ENCODE measurements at places on chromosomes 11 and 22.
A peak's percentile ranks its signal among the peaks of the same experiment; 100 is the strongest.

- no peak for DNase-seq
Observed at GRCh38 chr11:1219446-1219833, 3.4 kb upstream of the MUC5B start.

- no peak for DNase-seq
Observed at GRCh38 chr11:23604966-23605365, 744.7 kb upstream of the CCDC179 start.

DNA sequence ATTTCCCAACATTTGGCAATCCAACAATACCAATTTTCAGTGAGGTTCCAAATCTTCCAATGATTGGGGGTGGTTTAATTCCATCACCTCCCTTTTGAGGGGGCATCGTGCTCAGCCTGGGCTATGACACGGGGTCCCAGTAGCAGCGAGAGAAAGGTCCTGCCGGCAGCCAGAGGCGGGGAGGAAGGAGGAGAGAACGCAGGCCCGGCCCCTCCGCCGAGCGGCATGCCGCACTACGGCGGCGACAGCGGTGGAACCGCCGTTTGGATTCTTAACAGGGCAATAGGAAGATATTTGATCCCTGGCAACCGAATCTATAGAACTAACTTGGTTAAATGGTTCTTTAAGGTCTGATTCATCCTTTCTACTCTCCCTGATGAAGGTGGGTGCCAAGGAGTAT lies 18.3 kb upstream of the NDUFA6 start:
- DNase-seq, result no peak

DNA sequence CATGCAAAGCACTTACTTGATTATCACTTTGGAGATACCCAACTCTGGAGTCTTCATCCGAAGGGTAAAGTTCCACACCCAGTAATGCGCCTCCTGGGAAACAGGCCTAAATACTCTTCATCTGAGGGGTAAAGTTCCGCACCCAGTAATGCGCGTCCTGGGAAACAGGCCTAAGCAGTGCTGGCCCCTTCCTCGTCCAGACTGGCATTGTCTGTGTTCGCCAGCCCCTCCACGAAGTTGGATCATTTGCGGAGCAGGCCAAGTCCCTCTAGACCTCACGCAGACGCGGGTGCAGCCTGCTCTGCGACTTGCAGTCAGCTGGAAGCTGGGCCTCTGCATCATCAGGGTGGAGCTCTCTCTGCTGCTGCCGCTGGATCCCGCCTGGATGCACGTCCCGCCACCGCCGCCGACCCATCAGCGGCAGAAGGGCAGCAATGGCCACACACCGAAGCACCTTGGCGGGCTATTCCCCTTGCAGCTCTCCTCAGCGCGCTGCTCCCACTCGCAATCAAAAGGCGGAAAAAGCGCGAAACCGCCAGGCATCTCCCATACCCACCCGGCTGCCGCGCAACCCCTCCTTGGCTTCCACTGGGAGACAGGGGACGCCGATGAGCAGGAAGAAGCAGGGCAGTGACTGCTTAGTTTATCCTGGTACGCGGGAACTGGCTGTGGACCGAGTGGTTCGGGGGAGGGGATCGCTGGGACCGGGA lies 34.1 kb upstream of the GLYATL1 start:
- no peak for DNase-seq

GRCh38 chr22:28180804-28181731 lies 262.0 kb upstream of the PITPNB start:
- no peak for DNase-seq

DNA sequence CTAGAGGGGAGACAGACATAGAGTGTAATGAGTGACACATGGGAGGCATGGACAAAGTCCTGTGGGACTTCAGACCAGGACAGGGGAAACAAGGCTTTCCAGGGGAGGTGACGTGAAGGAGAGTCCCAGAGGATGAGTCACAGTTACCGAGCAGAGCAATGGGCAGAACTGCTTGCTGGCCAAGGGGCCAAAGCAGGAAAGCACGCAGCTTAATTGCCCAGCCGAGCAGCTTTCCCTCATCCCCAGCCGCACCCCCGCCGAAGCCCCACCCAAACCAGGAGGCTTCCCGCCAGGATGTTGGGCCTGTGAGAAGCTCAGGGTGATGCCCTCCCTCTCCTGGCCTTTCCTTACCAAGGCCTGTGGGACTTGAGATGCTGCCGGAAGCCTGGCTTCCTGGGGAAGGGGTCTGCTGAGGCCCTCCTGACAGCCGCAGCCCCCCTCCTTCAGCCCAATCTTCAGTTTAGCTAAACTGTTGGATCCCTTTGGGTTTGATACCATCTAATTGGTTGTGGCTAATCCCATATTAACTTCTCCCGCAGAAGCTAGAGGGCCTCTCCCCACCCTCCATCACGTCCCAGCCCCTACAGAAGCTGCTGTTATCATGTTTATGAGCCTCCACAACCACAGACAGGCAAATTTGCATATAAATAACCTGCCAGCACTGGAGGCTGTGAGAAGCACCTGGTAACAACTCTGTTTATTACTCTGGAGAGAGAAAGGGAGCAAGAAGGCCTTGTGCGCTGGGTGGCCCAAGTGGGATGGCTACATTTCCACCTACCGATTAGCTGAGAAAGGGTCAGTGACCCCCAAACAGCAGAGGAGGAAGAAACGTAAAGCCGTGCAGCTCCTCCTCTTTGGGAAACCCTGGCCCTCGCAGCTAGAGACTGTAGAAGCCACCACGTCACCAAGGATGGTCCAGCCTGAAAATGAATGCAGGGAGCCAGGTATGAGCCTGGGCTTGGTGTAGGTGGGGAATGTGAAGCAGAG lies 80.0 kb downstream of the TRIM29 start:
- DNase-seq, result no peak

DNA sequence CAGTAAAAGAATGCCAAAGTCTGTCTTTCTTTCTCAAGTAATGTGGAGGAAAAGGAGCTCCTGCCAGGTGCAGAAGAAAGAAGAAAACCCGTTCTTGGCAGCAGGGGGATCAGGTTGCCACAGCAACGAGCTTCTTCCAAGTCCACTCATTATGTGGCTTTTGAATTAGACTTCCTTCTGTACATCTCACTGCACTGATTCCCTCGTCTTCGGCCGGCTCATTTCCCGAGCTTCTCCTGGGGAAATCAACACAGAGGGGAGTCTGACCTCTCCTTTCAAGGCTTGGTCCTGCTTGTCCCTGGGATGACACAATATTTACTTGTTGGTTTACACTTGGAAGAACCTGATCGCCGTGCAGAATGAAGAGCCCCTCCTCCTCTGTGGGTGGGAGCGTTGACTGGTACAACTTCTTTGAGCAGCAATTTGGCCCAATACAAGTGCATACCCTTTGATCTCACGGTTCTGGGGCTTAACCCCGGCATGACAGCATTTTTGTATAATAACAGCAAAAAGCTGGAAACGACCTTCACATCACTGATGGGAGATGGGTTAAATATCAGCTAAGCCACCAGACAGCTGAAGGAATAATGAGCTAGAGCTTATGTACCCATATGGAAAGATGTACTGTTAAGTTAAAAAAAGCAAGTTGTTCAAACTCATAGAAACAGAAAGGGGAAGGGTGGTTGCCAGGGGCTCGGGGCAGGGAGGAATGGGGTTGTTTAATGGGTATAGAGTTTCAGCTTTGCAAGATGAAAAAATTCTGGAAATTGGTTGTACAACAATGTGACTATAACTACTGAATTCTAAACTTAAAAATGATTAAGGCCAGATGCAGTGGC lies 35.4 kb downstream of the MCHR1 start:
- no peak for DNase-seq

GRCh38 chr11:35593143-35593542 lies 25.1 kb upstream of the FJX1 start:
- no peak for DNase-seq

DNA sequence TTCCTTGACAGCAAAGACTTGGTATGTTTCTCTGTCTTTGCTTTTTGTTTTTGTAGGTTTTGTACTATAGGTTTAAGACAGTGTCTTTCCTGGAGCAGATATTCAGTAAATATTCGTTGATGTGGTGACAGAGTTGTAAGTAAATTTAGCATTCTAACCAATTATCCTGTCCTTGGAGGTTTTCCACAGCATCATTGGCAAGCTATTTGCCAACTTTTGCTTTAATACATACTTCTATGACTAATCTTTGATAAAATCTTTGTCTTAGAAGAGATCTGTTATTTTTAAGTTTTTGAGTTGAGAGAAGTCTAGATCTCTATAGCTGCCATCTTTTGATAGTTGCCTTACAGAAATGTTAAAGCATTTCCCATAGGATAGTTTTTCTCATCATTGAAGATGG lies 3.8 kb downstream of the USP47 start:
- DNase-seq, result no peak

- DNase-seq, result peak; percentile 14
Observed at GRCh38 chr22:20238536-20238900, 29.6 kb downstream of the RTN4R start.

- no peak for DNase-seq
Observed at GRCh38 chr11:102244681-102245409, 72.4 kb upstream of the BIRC3 start.

- DNase-seq, result no peak
Observed at GRCh38 chr11:117281159-117281558, 10.0 kb upstream of the BACE1-AS start.

DNA sequence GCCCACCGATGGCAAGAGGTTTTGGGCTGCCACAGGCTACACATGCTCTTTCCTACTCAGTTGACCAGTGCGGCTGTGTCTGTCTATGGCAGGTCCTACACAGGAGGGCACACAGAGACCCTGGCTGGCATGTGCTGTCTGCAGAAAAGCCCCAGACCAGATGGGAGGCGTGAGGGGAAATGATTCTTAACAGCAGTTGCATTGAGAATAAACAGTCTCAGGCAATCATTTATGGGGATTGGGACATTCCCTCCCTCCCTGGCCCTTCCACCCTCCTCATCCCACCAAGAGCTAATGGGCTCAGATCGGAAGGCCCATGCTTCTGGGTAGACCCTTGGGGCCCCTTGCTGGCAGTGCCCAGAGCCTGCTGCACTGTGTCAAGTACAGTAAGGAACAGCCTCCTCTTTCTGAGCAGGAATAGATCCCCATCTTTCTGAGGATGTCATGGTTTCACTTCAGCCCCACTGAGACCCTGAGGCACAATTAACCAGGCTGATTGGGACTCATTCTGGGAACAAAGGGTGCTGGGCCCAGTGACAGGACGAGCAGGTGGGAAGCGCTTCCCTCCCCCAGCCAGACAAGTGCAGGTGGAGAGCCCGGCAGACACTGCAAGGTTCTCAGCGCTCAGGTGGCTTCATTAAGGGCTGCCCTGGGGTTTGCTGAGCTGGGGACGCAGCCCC lies 28.3 kb downstream of the TSPAN18 start:
- DNase-seq, result no peak

GRCh38 chr11:128779036-128779435 lies 85.2 kb downstream of the FLI1 start:
- DNase-seq, result no peak

- no peak for DNase-seq
Observed at GRCh38 chr22:46764140-46764680, 1.8 kb downstream of the TBC1D22A start.

DNA sequence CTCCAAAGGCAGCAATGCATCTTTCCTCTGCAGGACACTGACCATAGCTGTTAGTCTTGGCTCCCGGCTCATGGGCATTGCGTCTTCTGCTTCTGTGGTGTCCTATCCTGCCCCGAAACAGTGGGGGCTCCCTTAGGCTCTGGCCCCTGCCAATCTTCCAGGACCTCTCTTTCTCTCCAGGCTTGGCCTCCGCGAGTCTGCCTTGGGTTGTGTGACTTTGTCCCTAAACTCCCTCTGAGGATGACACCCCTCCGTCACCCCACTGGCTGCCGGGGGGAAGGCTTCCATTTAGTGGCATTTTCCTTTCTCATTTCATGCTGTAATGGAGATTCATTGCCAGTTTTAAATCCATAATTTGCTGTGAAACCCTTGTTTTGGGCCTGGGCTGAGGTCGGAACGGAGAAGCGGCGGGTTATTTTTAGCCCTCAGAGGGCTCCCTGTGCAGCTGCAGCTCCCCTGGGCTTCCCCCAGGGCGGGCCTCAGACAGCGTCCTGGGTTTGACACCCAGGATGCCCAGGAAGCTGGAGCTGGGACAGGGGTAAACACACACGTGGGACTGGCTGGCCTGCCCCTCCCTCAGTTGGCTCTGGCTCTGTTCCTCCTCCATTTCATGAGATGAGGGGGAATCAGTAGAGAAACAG lies 156.1 kb downstream of the ST3GAL4 start:
- DNase-seq, result no peak

DNA sequence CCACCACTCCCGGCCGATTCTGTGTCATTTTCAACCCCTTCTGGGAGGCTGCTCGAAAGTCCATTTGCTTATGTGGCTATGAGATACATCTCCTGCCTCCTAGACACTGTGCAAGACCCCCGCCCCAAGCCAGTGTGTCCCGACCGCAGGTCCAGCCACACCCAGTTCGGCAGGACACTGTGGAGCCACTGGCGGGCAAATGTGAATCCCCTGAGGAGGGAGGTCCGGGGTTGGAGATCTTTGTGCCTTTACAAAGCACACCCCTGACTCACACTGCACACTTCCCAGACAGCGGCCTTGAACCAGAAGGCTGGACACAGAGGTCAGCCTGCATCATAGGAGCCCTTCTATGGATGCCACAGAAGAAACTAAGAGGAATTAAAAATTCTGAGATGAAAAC lies 17.4 kb downstream of the FXYD6 start:
- DNase-seq, result no peak

DNA sequence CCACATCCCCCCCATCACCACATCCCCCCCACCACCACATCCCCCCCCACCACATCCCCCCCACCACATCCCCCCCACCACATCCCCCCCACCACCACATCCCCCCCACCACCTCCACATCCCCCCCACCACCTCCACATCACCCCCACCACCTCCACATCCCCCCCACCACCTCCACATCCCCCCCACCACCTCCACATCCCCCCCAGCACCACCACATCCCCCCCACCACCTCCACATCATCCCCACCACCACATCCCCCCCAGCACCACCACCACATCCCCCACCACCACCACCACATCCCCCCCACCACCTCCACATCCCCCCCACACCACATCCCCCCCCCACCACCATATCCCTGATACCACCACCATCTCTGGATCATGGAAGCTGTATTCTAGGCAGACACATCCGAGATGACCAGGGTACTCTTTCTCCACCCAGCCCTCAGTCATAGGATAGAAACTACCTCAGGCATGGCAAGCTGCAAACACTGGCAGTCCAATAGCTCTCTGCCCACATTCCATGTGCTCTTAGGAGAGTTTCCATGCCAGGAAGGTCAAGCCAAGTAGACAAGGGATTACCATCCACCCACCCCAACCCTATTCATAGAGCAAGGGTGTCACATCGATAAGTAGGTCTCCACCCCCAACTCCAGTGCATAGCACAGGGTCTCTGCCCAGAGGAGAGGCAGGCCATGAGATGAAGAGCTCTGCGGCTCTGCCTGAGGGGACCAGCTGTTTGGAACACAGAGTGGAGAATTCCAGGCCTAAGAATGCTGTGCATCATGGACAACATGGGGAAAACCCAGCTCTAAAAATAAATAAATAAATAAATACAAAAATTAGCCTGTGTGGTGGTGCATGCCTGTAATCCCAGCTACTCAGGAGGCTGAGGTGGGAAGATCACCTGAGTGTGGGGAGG lies 33.0 kb upstream of the TEAD1 start:
- DNase-seq, result no peak

GRCh38 chr11:64611869-64612646 lies 21.0 kb downstream of the SLC22A12 start:
- DNase-seq, result no peak

- DNase-seq, result no peak
Observed at GRCh38 chr11:8826901-8827560, 84.0 kb upstream of the AKIP1 start.

GRCh38 chr11:76802621-76803020 lies 19.5 kb downstream of the TSKU start:
- DNase-seq, result no peak

GRCh38 chr11:75035911-75036565 lies 47.3 kb downstream of the NEU3 start:
- DNase-seq, result no peak
